HT1080 (cell line): ENCODE measurements at places on chromosomes 2 and 18. TPM values are rescaled to one million over a fixed set of nuclear protein-coding genes. Genes with fewer than 3 reads are reported as not detected.
A peak's percentile ranks its signal among the peaks of the same experiment; 100 is the strongest.

GRCh38 chr2:102736410-102737409 is 25.1 kb upstream of the TMEM182 start:
- peak; percentile 67 for DNase-seq

DNA sequence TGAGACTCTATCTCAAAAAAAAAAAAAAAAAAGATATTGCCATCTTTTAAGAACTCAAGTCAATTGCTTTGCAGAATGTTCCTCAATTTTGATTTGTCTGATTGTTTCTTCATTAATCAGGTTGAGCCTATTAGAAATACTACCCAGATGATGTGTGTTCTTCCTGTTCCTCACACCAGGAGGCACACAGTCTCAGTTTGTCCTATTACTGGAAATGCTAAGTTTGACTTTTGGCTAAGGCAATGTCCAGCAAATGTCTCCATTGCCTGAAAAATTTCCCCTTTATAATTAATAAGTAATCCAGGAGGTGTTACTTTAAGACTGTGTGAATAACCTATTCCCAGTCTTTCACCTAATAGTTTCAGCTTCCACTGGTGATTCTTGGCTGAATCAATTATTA is 28.4 kb downstream of the BOLA3 start:
- no peak for DNase-seq

Gene CROCC2
- total RNA-seq = not detected in 2 replicates

- DNase-seq = no peak
Observed at GRCh38 chr18:38386146-38386545, 820.5 kb upstream of the CELF4 start.
